ENCODE measurements at places on chromosomes 7 and 10. TPM values are rescaled to one million over a fixed set of nuclear protein-coding genes. Genes with fewer than 3 reads are reported as not detected.
A peak's percentile ranks its signal among the peaks of the same experiment; 100 is the strongest.

DNA sequence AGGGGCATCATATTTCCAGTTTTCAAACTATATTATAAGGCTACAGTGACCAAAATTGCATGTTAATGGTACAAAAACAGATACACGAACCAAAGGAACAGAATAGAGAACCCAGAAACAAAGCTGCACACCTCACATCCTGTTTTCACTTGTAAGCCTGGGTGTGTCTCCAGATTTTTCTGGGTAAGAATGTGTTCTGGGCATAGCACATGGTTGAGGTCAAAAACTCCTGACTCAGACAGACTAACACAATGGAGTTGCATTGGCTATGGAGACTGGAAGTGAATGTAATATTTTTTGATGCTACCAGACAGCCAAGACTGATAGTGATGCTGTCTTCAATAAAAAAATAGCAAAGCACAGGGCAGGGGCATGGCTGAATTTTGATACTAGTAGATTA, 1175.2 kb downstream of the NXPH1 start:
- no peaks in the 10 kb centered on the region for H3K27me3 ChIP-seq
- H3K27ac ChIP-seq, result no peak overlapping the region
- H3K36me3 ChIP-seq, result no peaks in the 10 kb centered on the region
- DNase-seq, result peak; percentile 0

Gene LRIT1
- not detected for total RNA-seq

- H3K27me3 ChIP-seq, result no peaks in the 10 kb centered on the region
- no peaks in the 10 kb centered on the region for H3K4me1 ChIP-seq
- H3K4me3 ChIP-seq, result no peak overlapping the region
- H3K36me3 ChIP-seq, result no peaks in the 10 kb centered on the region
Measured at GRCh38 chr7:113464096-113464855, 345.9 kb upstream of the SMIM30 start.

DNA sequence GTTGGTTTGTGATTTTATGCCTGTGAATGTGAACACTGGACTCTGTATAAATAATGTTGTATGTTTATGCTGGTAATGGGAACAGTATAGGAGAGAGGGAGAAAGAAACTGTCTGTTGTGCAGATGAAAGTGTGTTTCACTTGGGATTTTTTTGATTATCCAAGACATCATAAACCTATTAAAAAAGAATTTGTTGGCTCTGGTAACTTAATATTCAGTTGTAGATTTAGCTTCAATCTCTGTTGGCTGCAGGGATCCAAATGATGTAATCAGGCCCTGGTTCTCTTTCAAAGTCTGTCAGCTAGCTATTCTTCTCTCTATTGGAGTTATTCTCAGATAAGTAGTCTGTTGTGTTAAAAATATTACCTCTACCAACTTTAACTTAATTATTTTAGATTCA, 168.8 kb upstream of the RHOBTB1 start:
- H3K36me3 ChIP-seq, result no peaks in the 10 kb centered on the region
- H3K27me3 ChIP-seq, result no peaks in the 10 kb centered on the region
- H3K4me3 ChIP-seq, result no peak overlapping the region
- no peak overlapping the region for H3K27ac ChIP-seq
- no peak for DNase-seq
- H3K4me1 ChIP-seq, result peaks cover 14% of the 10 kb centered on the region

- no peaks in the 10 kb centered on the region for H3K27me3 ChIP-seq
- no peak overlapping the region for H3K27ac ChIP-seq
- peaks cover 4% of the 10 kb centered on the region for H3K4me1 ChIP-seq
- H3K4me3 ChIP-seq, result peak overlapping the region; percentile 77
- H3K36me3 ChIP-seq, result peaks cover 7% of the 10 kb centered on the region
Measured at GRCh38 chr7:99615989-99616358, 772 bp upstream of the ZSCAN25 start.

- DNase-seq, result no peak
- no peaks in the 10 kb centered on the region for H3K4me1 ChIP-seq
- no peaks in the 10 kb centered on the region for H3K27me3 ChIP-seq
- H3K27ac ChIP-seq, result no peak overlapping the region
- H3K36me3 ChIP-seq, result no peaks in the 10 kb centered on the region
Measured at GRCh38 chr7:51374936-51375335, 58.3 kb upstream of the COBL start.

DNA sequence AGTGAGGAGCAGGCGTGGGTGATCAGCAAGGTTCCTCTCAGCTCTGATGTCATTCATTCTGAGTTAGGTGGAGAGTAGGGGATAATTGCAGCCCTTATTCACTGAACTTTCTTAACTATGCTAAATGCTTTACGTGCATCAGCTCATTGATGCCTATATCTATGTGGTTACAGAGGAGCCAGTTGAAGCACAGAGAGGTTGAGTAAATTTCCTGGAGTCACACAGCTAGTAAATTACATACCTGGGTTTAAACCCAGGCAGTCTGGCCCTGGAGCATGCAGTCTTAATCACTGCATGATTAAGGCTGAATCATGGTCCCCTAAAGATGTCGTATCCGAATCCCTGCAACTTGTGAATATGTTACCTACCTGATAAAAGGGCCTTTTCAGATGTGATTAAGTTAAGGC, 99.6 kb downstream of the GRK5 start:
- H3K27me3 ChIP-seq, result no peaks in the 10 kb centered on the region
- H3K36me3 ChIP-seq, result no peaks in the 10 kb centered on the region
- DNase-seq, result peak; percentile 26
- peaks cover 27% of the 10 kb centered on the region for H3K4me1 ChIP-seq

DNA sequence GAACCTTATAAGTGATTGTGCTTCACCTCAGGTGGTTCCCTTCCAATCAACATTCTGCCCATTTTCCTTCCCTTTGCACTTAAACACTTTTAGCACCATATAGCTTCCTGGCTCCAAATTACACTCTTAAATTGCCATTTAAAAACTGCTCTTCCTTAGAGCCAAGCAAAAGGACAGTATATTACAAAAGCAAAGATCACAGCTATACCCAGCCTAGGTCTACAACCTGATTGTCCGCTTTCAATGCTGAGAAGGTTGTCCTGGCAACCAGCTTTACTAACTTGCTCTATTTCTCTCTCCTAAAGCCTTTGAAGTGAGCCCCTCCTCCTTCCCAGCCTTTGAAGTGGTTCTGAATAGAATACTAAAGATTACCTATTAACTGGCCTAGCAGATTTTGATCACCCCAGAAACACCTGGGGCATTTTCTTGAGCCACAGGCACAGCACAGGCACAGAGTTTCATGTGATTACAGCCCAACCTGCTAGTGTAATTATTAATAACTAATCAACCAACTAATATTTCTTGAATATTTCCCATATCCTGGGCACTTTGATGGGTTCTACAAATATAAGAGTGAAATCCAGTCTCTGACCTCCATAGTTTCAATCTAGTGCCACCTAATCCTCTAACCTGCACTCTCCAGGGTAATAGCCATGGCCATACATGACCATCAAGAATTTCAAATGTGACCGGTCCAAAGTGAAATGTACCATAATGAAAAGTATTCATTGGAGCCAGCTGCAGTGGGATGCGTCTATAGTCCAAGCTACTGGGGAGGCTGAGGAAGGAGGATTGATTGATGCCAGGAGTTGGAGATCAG, 63.6 kb upstream of the TRIM24 start:
- DNase-seq, result no peak
- no peaks in the 10 kb centered on the region for H3K4me1 ChIP-seq
- no peak overlapping the region for H3K4me3 ChIP-seq
- no peak overlapping the region for H3K27ac ChIP-seq

GRCh38 chr10:32104622-32105509, 48.6 kb upstream of the KIF5B start:
- H3K27me3 ChIP-seq, result no peaks in the 10 kb centered on the region
- H3K4me3 ChIP-seq, result no peak overlapping the region
- H3K27ac ChIP-seq, result no peak overlapping the region
- no peaks in the 10 kb centered on the region for H3K4me1 ChIP-seq

- DNase-seq, result no peak
- peaks cover 9% of the 10 kb centered on the region for H3K4me1 ChIP-seq
- H3K27me3 ChIP-seq, result no peaks in the 10 kb centered on the region
- H3K27ac ChIP-seq, result no peak overlapping the region
Measured at GRCh38 chr10:10292501-10292900, 725.2 kb upstream of the CELF2 start.

DNA sequence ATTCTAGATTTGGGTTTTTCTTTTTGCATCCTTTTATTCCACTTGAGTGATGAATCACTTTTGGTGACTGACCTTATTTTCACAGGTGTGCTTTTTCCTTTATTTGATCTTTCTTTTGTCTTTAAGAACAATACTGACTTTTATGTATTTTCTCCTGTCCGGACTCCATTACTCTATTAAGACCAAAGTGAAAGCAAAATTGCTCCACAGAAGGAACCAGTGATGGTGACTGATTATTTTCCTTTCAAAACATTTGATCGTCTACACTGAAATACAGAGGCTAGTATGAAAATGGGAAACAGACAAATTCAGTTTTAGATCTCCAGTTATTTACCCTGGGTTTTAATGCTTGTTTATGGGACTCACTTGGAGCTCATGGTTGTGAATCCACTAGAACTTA, 15.5 kb downstream of the EXOC4 start:
- no peaks in the 10 kb centered on the region for H3K36me3 ChIP-seq
- H3K27ac ChIP-seq, result no peak overlapping the region
- H3K4me1 ChIP-seq, result no peaks in the 10 kb centered on the region
- no peak overlapping the region for H3K4me3 ChIP-seq
- DNase-seq, result no peak
- no peaks in the 10 kb centered on the region for H3K27me3 ChIP-seq
